ENCODE measurements at places on chromosomes 7 and 10.

DNA sequence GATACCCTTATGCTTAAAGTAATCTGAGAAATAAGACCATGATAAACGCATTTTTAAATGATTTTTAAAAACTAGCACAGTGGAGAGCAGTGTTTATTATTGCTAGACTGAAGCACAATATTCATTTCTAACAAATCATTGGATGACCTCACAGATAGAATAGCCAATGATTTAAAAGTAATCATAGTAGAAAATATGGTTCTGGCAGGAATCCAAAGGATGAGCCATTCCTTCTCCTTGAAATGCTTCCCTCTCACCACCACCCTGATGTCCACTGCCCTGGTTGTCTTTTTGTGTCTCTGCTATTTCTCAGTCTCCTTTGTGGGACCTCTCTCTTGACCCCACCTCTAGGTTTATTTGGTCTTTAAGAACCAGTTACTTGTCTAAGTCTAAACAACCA, 64.9 kb downstream of the PRKG1 start:
- no peaks in the 10 kb centered on the region for H3K36me3 ChIP-seq
- no peaks in the 10 kb centered on the region for H3K4me1 ChIP-seq
- no peak overlapping the region for H3K27ac ChIP-seq
- no peak overlapping the region for H3K4me3 ChIP-seq

- peaks cover 3% of the 10 kb centered on the region for H3K4me1 ChIP-seq
- H3K27me3 ChIP-seq: no peaks in the 10 kb centered on the region
- no peak for DNase-seq
- H3K36me3 ChIP-seq: no peaks in the 10 kb centered on the region
- H3K4me3 ChIP-seq: no peak overlapping the region
Measured at GRCh38 chr7:74575083-74575784, 82.3 kb upstream of the GTF2I start.

DNA sequence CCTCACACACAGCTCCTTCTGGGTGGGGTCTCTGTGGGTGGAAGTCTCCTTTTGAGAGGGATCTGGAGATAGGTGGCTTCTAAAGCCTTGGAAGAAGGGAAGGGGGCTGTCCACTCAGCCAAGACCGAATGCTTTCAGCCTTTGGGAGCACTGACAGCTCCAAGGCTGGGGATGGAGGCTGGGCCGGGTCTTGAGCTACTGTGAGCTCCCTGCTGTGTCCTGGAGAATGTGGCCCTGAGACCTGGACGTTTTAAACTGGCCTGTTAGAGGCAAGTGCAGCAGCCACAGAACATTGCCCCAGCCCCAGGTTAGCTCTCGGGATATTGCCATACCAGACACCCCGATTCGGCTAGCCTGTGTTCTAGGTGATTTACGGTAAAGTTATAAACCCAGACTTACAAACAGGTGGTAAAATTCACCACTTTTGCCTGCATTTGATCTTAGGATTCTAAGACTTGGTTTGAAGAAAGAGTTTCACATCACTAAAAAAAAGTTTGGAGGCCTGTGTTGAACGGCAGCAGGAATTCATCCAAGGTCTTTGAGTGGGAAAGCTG, 548.5 kb upstream of the FOXK1 start:
- H3K4me1 ChIP-seq: no peaks in the 10 kb centered on the region
- DNase-seq: no peak
- H3K27me3 ChIP-seq: no peaks in the 10 kb centered on the region
- no peaks in the 10 kb centered on the region for H3K36me3 ChIP-seq

DNA sequence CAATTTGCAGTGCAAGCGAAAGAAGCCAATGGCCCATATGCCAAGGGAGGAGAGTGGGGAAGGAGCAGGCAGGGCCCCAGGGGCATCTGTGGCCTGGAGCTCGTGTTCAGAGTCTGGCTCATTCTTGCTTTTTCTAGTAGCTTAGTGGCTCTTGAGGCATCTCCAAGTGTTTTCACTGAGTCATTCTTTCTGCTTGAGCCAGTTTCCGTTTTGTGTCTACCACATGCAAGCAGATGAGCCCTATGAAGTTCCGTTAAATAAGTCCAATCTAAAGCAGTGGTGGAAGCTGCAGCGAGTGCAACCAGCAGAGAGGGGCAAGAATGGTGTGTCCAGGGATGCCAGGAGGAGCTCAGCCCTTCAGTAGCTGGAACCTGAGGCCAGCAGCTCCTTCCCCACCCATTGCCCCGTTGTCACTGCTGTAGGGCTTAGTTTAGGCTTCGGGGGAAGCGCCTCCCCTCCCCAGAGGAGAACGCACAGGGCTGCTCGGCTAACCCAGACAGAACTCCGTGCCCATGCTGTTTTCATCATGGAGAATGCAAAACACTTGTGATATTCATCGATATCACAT, 57.4 kb upstream of the EBF3 start:
- no peak overlapping the region for H3K4me3 ChIP-seq
- H3K27me3 ChIP-seq: no peaks in the 10 kb centered on the region
- H3K4me1 ChIP-seq: no peaks in the 10 kb centered on the region
- no peak overlapping the region for H3K27ac ChIP-seq
- no peaks in the 10 kb centered on the region for H3K36me3 ChIP-seq

- no peaks in the 10 kb centered on the region for H3K4me1 ChIP-seq
- no peak overlapping the region for H3K27ac ChIP-seq
- DNase-seq: no peak
- no peaks in the 10 kb centered on the region for H3K36me3 ChIP-seq
Measured at GRCh38 chr7:139817249-139817648, 11.8 kb upstream of the TBXAS1 start.

GRCh38 chr7:147400221-147400689, 1190.3 kb upstream of the C7orf33 start:
- H3K27me3 ChIP-seq: no peaks in the 10 kb centered on the region
- H3K4me1 ChIP-seq: no peaks in the 10 kb centered on the region
- DNase-seq: no peak
- no peak overlapping the region for H3K4me3 ChIP-seq

- no peaks in the 10 kb centered on the region for H3K27me3 ChIP-seq
- H3K4me3 ChIP-seq: no peak overlapping the region
- no peaks in the 10 kb centered on the region for H3K36me3 ChIP-seq
- no peaks in the 10 kb centered on the region for H3K4me1 ChIP-seq
- no peak for DNase-seq
Measured at GRCh38 chr10:112349521-112350085, 24.3 kb upstream of the ACSL5 start.

GRCh38 chr10:96025566-96025965, 17.8 kb upstream of the CCNJ start:
- no peaks in the 10 kb centered on the region for H3K36me3 ChIP-seq
- H3K4me3 ChIP-seq: no peak overlapping the region
- H3K27me3 ChIP-seq: no peaks in the 10 kb centered on the region
- no peak for DNase-seq
- no peaks in the 10 kb centered on the region for H3K4me1 ChIP-seq

DNA sequence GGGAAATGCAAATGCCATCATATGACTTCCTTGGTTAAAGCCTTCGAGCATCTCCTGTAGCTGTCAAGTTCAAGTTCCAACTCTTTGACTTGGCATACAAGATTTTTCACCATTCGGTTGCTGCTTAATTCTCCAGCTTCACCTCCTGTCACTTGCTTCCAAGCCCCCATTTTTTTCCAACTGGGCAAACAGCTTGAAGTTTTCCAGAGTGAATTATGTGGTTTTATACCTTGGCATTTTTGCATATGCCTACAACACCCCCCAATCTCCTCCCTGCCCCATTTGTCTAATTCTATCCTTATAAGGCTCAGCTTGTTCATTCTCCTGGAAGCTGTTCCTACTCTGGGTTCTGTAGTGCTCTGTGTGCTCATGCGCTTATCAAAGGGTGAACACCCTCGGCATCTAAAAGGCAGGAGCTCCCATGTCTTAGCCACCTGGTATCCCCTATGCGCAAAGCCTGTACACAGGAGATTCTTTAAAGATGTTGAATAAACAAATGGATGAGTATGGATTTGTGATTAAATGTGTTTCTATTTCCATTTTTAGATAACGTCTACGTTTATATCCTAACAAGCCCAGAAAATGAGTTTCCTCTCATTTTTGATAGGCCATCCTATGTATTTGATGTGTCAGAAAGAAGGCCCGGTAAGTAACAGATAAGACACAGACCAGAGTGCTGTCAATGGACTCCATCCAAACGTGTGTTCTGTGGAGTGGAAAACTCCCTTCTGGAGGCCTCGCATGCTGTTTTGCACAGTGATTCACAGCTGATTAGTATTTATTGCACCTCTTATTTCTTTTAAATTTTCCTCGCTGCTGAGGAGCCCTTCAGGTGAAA, 52.5 kb downstream of the CDHR3 start:
- no peak overlapping the region for H3K4me3 ChIP-seq
- H3K27ac ChIP-seq: no peak overlapping the region
- no peaks in the 10 kb centered on the region for H3K36me3 ChIP-seq

GRCh38 chr7:127877951-127878350, 153.3 kb downstream of the LRRC4 start:
- DNase-seq: no peak
- peaks cover 3% of the 10 kb centered on the region for H3K4me1 ChIP-seq
- H3K27ac ChIP-seq: no peak overlapping the region
- H3K27me3 ChIP-seq: no peaks in the 10 kb centered on the region
- H3K36me3 ChIP-seq: no peaks in the 10 kb centered on the region
- H3K4me3 ChIP-seq: no peak overlapping the region

GRCh38 chr10:48456361-48456804, 148.5 kb downstream of the ARHGAP22 start:
- DNase-seq: no peak
- no peak overlapping the region for H3K4me3 ChIP-seq
- H3K27ac ChIP-seq: no peak overlapping the region

- no peak overlapping the region for H3K4me3 ChIP-seq
- H3K27ac ChIP-seq: no peak overlapping the region
- H3K36me3 ChIP-seq: no peaks in the 10 kb centered on the region
- no peaks in the 10 kb centered on the region for H3K27me3 ChIP-seq
Measured at GRCh38 chr10:119370972-119371703, 163.8 kb downstream of the GRK5 start.

DNA sequence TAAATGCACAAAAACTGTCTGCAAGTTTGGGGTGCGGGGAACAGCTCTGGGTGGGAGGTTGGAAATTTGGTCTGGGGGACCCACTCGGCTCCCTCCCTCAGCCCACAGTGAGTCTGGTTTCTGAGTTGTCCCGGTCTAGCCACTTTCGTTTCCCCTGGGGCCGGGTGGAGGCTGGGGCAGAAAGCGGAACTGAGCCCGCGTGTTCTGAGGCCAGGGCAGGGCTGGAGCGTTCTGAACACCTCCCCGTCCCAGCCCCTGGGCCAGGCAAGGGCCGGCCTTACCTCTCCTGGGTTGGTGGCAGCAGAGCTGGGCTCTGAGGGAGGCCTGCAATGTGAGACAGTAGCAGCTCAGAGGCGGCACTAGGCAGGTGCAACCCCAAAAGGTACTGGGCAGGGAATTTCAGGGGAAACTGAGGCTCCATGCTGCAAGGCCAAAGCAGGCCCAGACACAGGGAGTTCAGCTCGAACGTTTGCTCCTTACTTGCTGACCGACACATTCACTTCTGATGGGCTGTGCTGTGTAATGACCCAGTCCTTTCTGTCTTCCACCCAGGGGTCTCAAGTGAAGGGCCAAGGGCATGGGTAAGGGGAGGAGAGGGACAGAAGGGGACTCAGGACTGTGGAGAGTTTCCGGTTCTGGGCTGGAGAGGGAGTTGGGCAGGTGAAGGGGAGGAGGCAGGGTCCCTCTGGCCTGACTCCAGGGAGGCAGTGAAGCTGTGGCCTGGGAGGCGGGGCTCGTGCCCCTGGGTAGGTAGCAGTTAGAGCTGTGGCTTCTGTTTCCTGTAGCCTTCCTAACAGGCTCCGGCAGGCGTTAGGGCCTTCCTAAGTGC, 3.0 kb downstream of the IRF5 start:
- no peaks in the 10 kb centered on the region for H3K36me3 ChIP-seq
- peaks cover 29% of the 10 kb centered on the region for H3K4me1 ChIP-seq
- DNase-seq: no peak

DNA sequence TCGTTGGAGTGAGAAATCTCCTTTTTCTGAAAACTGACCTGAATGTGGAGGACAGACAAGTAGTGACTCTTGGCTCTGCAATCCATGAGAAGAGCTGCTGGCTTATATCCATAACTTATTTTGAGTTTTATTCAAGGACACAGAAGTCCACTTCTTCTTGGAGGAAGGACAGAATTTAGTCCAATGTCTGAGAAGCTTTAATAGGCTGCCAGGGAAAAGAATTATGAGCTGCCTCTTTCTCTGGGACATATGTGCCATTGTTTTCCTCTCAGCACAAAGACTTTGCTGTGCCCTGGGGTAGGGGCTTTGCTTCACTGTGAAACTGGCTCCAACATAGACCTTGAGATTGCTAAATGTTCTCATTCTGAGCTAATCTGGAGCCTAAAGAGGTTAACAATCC, 20.5 kb upstream of the AOC1 start:
- H3K27ac ChIP-seq: no peak overlapping the region
- peaks cover 6% of the 10 kb centered on the region for H3K27me3 ChIP-seq
- no peaks in the 10 kb centered on the region for H3K4me1 ChIP-seq
- DNase-seq: no peak
- H3K36me3 ChIP-seq: no peaks in the 10 kb centered on the region

GRCh38 chr7:131581241-131582051, 25.0 kb upstream of the PODXL start:
- H3K36me3 ChIP-seq: no peaks in the 10 kb centered on the region
- H3K27me3 ChIP-seq: no peaks in the 10 kb centered on the region
- DNase-seq: no peak

DNA sequence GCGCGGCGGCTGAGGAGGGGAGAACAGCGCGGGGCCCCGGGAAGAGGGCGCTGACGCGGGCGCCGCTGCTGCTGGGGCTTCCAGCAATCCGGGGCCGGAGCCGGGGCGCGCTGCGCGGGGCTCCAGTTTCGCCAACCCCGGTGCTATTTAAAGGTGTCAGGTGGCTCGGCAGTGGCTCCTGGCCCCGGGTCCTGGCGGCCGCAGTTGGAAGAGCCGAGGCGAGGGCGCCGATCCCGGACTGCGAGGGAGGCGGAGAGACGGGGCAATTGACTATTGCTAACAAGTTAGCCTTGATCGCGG, 347 bp downstream of the LBX1 start:
- H3K4me1 ChIP-seq: peaks cover 55% of the 10 kb centered on the region
- H3K36me3 ChIP-seq: no peaks in the 10 kb centered on the region
- H3K27ac ChIP-seq: no peak overlapping the region
- no peak overlapping the region for H3K4me3 ChIP-seq
- DNase-seq: no peak

- H3K27me3 ChIP-seq: no peaks in the 10 kb centered on the region
- H3K27ac ChIP-seq: no peak overlapping the region
- H3K4me1 ChIP-seq: no peaks in the 10 kb centered on the region
Measured at GRCh38 chr10:53700278-53700677, 927.7 kb upstream of the MBL2 start.

GRCh38 chr10:101558671-101559595, 29.1 kb downstream of the POLL start:
- H3K27ac ChIP-seq: no peak overlapping the region
- no peak for DNase-seq
- peaks cover 2% of the 10 kb centered on the region for H3K36me3 ChIP-seq
- no peak overlapping the region for H3K4me3 ChIP-seq
- peaks cover 10% of the 10 kb centered on the region for H3K4me1 ChIP-seq
- H3K27me3 ChIP-seq: peaks cover 5% of the 10 kb centered on the region

All from effector memory CD4-positive, alpha-beta T cell (primary cell).